ENCODE measurements at places on chromosomes 5 and 9.

GRCh38 chr9:127650518-127650917, 38.4 kb downstream of the STXBP1 start:
- DNase-seq = no peak

DNA sequence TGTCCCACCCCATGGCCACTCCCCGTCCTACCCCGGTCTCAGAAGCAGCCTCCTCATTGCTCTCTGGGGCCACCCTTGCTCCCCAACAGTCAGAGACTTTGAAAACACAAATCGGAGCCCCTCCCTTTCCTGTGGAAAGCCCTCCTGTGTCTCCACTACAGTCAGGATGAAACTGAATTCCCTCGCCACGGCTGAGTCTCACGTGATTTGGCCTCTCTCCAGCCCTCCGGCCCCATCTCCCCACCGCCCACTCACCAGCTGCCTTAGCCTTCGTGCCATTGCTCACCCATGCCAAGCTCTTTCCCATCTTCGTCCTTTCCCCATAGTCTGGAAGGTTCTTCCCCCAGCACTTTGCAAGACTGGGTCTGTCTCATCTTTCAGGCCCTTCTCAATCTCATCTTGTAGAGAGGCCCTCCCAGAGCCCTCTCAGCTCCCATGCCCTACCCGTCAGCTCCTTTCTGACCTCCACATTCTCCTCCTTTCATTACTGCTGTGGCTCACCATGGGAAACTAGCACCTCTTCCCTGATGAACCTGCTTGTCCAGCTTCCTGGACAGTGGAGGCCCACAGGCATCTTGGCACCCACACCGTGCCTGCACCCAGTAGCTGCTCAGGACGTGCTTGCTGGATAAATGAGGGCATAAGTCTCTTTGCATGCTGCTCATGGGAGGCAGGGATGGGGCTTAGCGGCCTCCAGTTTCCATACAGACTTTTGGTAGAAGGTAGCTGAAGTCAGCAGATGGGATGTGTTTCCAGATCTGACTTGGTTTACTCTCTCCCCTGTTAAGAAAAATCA, 126.4 kb upstream of the COL5A1 start:
- no peak for DNase-seq

DNA sequence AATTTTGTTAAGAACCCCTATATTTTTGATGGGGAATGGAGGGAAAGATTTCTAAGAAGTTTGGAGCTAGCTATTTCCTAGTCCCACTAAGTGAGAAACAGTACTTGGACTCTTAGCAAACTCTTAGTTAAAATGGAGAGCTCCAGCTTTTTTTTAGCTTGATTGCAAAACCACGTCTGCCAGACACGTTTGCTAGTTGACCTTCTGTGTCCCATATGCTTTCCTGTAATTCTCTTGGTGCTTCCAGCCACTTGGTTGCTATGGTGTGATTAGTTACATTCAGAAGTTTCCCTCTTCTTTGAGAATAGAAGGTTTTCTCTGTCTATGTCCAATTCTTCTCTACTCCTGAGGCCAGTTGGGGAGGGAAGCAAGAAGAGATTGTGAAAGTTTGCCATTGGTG, 417.0 kb upstream of the TLE4 start:
- DNase-seq = no peak

- no peak for DNase-seq
These were observed 138.1 kb upstream of the WWC1 start for GRCh38 chr5:168153263-168153875.
